Activated CD4-positive, alpha-beta T cell treated with anti-CD3 and anti-CD28 coated beads for 48 hours (primary cell): ENCODE measurements at places on chromosomes 13 and 19.

DNA sequence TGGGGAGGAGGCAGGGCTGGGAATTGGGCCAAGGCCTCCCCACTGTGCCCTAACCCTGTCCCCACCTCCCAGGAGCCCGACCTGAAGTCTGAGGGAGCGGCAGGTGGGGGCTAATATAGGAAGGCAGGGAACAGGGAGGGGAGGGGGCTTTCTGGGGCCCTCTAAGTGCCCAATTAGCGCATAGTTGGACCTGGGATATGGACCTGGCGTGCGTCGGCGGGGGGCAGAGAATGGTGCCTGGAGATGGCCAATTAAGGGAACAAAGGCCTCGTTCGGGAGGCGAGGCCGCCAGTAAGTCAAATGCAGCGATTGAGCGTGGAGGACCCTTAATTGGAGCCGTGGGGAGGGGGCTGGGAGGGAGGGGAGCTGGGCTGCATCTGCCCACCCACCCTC is at the start of gene C19orf85:
Gene C19orf85, minus strand, starts transcription at position 90 of the 393 bp plus-strand sequence. CDS start 197 bp downstream, outside the sequence.
- DNase-seq = no peak

DNA sequence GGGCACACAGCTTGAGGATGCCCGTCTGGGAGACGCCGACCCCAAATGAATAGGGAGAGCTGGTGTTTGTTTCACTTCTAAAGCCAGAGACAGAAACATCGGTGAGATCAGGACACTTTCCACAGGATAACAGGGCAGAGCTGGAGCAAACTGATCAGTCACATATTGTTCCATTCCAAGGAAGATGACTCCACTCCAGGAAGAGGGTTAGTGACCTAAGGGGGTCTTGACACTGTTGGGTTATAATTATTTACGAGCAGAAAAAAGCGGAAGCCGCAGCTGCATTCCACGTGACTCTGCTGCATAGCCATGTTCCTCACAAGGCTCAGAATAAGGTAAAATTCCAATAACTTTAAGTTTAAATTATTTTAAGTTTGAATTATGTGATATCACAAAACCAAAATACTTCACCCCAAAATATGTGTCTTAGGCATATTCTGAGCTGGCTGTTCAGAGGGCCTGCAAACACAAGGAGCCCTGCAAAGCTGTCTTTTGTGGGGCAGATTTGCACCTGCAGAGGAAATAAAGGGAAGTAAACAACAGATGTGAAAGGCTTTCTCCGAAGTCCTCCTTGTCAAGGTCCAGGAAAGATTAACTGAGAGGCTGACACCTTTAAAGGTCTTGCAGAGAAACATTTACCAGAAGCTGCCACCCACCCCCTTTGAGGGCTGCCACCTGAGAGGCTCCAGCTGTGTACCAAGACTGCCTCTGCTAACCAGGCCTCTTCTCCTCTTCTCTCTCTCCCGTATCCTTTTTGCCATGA is 819.2 kb downstream of the UQCRFS1 start:
- DNase-seq = no peak

DNA sequence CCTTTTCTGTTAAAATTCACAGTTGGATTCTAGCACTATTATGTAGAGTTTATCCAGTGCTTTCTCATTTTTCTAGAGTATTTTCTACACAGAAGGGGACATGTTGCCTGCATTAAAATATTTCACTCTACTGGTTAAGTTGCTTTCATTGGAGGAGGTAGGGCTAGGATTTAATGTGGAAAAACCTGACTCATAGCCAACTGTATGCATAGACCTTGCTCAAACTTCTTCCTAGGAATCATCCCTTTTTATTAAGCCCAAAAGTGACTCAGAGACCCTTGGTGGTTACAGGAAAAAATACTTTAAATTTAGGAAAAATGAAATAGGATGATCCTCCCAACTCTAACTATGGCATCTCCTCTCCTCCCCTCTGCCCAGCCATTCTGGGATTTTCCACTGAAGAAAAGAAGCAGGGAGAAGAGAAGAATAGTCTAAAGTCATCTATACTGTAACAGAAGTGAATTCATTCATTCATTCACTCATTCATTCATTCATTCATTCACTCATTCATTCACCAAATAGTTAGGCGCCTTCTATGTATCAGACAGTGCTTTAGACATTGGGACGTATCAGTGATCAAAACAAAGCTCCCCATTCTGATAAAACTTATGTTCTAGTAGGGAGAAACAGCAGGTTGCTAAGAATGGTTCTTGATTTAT is 109.0 kb upstream of the HTR2A start:
- no peak for DNase-seq

DNA sequence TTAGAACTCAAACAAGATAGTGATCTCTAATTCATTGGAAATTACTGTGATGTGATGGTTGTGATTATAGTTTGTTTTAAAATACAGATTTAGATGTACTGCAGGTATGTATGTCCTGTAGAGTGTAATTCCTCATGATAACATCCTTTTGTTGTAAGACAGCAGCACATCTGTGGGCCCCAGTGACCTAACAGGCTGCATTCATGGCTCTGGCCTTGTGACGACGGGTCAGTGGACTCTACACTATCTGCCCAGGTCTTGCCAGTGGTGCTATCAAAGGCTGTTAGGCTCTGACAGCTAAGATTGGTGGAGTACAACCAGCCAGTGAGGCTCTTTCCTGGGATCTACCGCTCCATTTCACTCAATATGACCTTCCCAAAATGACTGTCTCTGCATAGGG is 158.4 kb downstream of the MTUS2 start:
- DNase-seq = no peak

DNA sequence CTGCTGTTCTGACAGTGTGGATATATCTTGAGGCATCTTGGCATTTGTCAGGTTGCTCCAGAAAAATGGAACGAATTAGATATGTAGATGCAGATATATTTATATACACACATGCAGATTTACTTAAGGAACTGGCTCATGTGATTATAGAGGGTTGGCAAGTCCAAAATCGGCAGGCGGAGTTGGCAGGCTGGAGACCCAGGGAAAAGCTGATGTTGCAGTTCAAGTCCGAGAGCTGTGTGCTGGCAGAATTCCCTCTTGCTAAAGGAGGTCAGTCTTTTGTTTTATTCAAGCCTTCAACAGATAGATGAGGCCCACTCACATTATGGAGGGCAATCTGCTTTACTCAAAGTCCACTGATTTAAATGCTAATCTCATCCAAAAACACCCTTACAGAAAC is 24.4 kb upstream of the CSNK1A1L start:
- no peak for DNase-seq
